CD4-positive, alpha-beta T cell treated with Interleukin-4 for 4 hours (primary cell): ENCODE measurements at places on chromosomes 13 and 19.

GRCh38 chr13:30442926-30443325 lies 20.6 kb downstream of the UBE2L5 start:
- DNase-seq = no peak

DNA sequence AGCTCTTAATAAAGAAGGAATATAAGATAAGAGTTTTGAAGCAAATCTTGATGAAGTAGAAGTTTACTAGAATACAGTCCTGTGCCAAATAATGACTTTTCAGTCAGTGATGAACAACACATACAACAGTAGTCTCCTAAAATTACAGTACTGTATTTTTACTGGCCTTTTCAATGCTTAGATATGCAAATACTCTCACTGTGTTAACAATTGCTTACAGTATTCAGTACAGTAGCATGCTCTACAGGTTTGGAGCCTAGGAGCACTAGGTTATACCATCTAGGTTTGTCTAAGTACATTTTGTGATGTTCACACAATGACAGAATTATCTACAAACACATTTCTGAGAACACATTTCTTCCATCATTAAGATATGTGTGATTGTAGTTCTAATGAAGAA lies 316.7 kb upstream of the KLHL1 start:
- DNase-seq = no peak

DNA sequence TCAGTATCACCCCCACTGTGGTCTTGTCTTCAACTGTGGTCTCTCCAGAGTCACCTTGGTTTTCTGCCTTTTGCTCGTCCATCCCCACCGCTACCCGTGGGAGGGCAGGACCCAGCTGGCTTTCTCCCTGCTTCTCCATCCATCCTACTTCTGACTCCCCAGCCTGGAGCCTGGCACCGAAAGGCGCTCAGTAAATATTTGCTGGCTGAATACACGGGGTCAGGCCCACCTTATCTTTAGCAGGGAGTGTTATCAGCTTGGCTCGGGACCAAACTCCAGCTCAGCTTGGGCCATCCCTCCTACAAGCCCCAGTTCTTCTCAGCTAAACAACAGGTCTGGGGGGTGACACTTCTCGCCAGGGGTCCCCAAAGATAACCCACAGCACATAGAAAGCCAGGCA lies 62.0 kb upstream of the KLF2 start:
- DNase-seq = no peak

DNA sequence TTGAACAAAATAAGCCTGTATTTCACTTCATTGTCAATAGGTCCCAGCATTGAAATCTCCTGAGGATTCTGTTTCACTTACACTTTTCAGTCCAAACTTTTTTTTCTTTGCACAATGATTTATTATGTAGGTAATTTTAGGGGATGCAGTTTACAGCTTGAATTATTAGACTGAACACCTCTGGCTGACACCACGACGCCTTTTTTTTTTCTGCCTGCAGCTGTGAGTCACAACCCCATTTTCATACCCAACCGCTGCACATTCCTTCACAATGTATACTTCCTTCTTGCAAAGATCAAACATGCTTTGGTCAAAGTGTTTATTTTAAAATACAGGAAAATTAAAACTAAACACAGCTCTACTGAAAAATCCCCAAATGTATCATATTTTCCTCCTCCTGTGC lies 11.4 kb downstream of the ZIC2 start:
- DNase-seq = no peak

- DNase-seq = peak; percentile 41
Measured at GRCh38 chr19:19460258-19460731, 54.8 kb downstream of the GATAD2A start.

DNA sequence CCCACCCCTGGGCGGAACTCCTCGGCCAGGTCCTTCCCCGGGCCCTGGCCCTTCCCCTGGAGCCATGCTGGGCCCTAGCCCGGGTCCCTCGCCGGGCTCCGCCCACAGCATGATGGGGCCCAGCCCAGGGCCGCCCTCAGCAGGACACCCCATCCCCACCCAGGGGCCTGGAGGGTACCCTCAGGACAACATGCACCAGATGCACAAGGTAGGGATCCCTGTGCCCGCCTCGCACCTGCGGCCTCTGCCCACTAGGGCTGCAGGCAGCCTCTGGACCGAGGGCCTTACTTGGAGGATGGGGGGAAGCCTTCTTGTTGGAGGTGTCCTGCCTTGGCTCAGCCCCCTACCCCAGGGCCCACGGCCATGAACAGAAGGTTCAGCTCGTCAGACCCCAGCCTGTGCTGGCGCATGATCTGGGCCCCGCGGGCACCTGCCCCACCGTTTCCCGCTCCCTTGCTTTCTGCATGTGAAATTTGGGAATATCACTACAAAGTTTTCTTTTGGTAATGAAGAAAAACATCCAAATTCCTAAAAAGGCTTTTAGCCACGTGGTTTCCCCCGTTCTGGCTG lies 23.4 kb downstream of the SMARCA4 start:
- no peak for DNase-seq

GRCh38 chr13:114097893-114098688 lies 34.3 kb downstream of the RASA3 start:
- DNase-seq = no peak

- no peak for DNase-seq
Measured at GRCh38 chr19:54209811-54210494, 9.3 kb downstream of the RPS9 start.

DNA sequence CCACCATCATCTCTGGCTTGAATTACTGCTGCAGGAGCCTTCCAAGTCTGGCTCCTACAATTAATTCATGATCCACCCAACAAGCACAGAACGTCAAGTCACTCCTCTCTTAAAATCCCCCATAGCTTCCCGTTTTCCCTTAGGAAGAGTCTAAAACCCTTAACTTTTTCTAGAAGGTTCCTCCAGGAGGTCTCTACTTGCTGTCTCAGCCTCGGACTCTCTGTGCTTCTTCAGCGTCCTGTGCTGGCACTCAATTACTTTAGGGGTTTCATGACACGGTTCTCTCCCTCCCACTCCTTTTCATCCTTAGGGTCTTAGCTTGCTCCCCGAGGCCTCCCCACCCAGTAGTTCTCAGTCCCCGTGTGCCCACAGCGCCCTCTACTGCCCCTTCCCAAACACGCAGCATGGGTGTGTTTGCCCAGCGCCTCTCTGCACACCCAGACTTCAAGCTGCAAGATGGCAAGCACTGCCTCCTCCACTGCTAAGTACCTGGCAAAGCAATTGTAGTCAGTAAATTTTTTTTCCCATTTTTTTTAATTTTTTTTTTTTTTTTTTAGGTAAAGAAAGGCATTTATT lies 25.8 kb upstream of the MAP3K10 start:
- DNase-seq = peak; percentile 48

DNA sequence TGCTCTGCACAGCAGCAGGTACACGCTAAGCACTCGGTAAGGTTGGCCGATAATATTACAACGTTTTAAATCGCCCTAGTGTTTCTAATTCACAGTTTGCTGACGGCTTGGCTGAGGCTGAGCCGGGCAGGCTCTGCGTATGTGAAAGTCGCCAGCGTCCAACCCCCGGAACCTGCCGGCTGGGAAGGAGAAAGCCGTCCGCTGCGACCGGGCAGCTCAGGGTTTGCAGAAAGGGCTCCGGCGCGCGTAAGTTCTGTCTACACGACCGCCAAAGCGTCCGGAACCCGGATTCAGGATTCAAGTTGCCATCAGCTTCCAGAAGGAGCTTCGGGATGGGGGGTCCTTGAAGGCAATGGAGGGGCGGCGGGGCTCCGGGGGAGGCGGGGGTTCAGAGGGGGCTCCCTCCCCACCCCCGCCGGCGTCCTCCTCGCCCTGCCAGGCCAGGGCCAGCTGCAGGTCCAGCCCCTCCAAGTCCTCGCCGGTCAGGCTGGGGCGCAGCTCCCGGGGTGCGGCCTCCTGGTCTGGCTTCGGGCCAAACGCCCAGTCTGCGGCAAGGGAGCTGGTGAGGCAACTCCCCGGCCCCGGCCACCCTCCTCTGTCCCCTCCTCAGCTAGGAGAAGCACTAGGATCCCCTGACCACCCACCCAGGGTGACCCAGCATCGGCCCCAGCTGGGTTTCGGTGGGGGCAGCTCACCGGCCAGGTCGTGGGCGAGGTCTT lies 575 bp downstream of the SMIM44 start:
- DNase-seq = no peak

- no peak for DNase-seq
Measured at GRCh38 chr19:37941782-37942515, 34.9 kb downstream of the SIPA1L3 start.

DNA sequence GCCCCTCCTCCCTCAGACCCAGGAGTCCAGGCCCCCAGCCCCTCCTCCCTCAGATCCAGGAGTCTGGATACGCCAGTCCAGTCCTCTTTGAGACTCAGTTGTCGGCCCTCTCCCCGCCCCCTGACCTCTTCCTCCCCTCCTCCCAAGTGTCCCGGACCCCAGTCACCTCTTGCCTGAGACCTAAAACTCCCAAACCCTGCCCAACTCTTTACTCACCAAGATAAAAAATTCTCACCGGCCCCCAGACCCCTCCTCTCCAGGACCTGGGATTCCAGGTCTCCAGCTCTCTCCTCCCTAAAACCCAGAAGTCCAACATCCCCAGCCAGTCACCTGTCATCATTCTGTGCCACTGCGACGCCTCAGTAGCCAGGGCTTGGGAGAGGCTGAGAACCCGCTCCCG lies 1.4 kb upstream of the HSD17B14 start:
- DNase-seq = no peak

DNA sequence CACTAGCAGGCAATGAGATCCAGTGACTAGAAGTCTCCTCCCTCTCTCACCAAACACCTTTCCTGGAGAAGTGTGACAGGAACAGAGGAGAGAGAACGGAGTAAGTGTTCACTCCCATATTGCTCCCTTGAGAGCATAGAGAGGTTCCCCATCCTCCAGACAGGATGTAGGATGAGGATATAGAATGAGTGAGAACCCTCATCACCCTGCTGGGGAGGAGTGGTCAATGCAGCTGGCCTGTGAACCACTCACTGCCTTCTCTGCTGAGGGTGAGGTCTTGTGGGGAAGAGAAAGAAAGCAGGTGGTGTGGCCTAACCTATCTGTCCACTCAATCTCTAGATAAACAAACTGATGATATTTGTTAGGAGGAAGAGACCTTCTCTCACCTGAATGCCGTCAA lies 386.6 kb downstream of the PCDH20 start:
- no peak for DNase-seq

- peak; percentile 69 for DNase-seq
Measured at GRCh38 chr19:1064661-1065605, 2.0 kb upstream of the ARHGAP45 start.

DNA sequence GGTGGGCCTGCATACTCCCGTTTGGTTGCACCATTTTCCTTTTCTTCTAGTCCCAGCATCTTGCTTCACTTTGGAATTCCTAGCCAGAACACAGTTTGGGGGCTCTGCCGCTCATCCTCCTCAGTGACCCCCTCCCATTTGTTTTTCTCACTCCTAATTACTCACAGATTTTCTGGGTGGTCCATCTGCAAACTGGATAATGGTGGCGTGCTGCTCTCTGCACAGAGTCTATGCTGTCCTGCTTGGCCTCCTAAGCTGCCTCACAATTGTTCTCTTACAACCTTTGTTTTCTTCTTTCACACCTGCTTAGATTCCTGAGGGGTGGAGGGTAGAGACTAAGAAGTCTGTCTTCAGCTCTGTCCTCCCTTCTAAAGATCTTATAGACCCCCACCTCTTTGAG lies 80.8 kb downstream of the SHISA2 start:
- DNase-seq = no peak

DNA sequence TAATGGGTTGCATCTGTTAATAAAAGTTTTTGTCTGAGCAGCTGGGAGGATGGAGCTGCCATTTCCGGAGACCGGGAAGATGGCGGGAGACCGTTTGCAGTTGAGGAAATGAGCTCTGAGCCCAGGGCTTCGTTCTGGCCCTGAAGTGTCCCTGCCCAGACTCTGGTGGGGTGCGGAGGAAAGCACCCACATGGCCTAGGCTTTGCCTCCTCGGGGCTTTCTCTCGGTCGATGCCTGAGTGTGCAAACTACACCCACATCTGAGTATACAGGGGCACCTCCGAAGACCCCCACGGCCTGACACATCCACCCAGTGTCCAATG lies 15.6 kb upstream of the NANOS3 start:
- DNase-seq = peak; percentile 63

GRCh38 chr13:20188667-20189553 lies 3.8 kb downstream of the GJB2 start:
- no peak for DNase-seq
